Activated T-cell treated with anti-CD3 and anti-CD28 coated beads, Interleukin-2, amount 50 U/mL, for 72 hours (primary cell): ENCODE measurements at places on chromosomes 3 and 15. TPM values are rescaled to one million over a fixed set of nuclear protein-coding genes. Genes with fewer than 3 reads are reported as not detected.

The ZPLD1 gene
- total RNA-seq, result 0.17 TPM

- no peak overlapping the region for H3K27ac ChIP-seq
- H3K27me3 ChIP-seq, result peaks cover 30% of the 10 kb centered on the region
- no peaks in the 10 kb centered on the region for H3K4me1 ChIP-seq
- no peak overlapping the region for H3K4me3 ChIP-seq
- H3K36me3 ChIP-seq, result no peaks in the 10 kb centered on the region
These were observed 24.0 kb downstream of the CP start for GRCh38 chr3:149197669-149198068.

DNA sequence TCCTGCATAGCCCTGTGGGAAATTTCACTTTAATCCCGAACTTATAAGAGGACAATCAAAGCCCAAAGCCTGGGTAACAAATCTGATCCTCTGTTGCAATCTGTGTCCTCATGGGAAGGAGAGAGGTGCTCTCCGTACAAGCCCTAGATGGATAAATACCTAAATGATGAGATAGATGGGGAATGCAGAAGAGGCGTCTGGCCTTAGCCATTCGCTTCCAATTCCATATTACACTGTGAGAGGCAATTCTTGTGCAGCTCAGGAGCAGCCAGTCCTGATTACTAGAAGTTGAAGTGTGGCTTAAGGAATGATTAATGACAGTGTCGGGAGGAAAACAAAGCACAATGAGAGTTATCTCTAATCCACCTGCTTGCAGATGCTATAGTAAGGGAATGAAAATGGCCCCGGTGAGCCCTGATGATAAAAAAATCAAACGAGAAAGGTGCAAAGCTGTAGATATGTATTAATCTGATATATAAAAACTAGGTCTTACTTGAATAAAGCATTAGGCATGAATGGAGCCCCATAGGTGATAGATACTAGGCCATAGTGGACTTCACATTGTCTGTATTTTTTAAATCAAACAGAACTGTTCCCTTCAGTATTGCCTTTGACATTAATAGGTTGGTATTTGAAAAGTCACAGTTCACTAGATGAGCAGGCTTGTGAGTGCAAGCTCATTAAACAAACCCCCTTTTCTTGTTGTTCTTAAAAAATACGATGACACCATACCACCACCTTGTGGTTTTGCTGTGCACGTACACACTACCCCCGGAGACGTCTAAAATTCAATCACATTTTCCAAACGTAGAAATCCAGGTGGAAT lies 54.2 kb upstream of the TMCO5A start:
- H3K4me3 ChIP-seq, result no peak overlapping the region
- no peaks in the 10 kb centered on the region for H3K36me3 ChIP-seq
- H3K27ac ChIP-seq, result no peak overlapping the region
- peaks cover 32% of the 10 kb centered on the region for H3K27me3 ChIP-seq

DNA sequence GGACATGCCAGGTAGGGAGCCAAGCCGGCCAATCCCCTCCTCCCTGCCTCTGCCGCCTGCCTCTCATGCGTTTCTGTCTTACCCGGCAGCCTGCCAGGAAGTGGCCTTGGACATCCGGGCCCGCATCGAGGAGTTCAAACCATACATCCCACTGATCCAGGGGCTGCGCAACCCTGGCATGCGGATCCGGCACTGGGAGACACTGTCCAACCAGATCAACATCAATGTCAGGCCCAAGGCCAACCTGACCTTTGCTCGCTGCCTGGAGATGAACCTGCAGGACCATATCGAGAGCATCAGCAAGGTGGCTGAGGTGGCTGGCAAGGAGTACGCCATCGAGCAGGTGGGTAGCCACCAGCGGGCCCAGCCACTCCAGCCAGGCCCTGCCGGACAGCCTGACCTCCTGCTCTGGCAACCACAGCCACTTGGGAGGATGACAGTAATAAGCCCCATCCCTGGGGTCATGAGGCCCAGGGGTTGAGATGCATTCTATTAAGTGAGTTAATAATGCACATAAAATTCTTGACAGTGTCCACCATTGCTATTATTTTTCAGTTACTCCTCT lies 37.3 kb downstream of the DNAH1 start:
- no peaks in the 10 kb centered on the region for H3K36me3 ChIP-seq
- H3K27ac ChIP-seq, result no peak overlapping the region
- no peak overlapping the region for H3K4me3 ChIP-seq
- DNase-seq, result no peak

The GATM gene
- total RNA-seq, result 3.3 TPM

DNA sequence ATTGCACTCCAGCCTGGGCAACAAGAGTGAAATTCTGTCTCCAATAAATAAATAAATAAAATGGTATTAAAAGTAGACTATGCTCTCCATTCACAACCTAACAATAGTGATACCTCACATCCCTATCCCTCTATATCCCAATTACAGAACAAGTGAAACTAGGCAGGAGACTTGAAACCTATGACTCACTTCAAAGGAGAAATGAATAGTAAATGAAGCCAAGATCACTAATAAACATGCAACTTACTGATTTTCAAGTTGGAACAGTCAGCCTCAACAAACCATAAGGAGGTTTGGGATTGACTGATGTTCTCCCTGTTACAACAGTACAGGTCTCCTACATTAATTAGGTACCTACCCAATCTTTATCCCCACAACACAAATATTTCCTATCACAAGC lies 103.4 kb downstream of the GSK3B start:
- no peak overlapping the region for H3K4me3 ChIP-seq
- no peaks in the 10 kb centered on the region for H3K27me3 ChIP-seq
- peaks cover 29% of the 10 kb centered on the region for H3K4me1 ChIP-seq
- DNase-seq, result no peak
- H3K27ac ChIP-seq, result no peak overlapping the region
- H3K36me3 ChIP-seq, result peaks cover 14% of the 10 kb centered on the region

GRCh38 chr3:17936736-17937480 lies 194.5 kb upstream of the TBC1D5 start:
- peaks cover 11% of the 10 kb centered on the region for H3K27me3 ChIP-seq
- no peak overlapping the region for H3K27ac ChIP-seq
- no peaks in the 10 kb centered on the region for H3K36me3 ChIP-seq
- H3K4me1 ChIP-seq, result no peaks in the 10 kb centered on the region
- no peak for DNase-seq
- H3K4me3 ChIP-seq, result no peak overlapping the region

The FES gene
- total RNA-seq, result 68.3 TPM

DNA sequence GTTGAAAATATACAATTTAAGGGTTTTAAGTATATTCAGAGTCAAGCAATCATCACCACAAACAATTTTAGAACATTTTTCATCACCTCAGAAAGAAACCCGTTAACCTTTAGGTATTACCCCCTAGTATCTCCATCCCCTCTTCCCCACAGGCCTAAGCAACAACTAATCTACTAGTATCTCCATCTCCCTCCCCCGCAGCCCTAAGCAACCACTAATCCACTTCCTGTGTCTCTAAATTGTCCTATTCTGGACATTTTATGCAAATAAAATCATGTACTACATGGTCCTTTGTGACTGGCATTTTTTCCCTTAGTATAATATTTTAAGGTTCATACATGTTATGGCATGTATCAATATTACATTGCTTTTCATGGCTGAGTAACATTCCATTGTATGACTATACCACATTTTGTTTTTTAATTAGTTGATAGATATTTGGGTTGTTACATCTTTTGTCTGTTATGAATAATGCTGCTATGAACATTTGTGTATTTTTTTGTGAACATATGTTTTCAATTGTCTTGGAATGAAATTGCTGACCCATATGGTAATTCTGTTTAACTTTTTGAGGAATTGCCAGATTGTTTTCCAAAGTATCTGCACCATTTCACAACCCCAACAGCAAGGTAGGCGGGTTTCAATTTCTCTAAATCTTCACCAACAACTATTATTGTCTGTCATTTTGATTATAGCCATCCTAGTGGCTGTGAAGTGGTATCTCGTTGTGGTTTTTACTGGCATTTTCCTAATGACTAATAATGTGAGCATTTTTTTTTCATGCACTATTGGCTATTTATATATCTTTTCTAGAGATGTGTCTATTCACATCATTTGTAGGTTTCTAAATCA lies 215.6 kb upstream of the CD96 start:
- no peak for DNase-seq
- peaks cover 33% of the 10 kb centered on the region for H3K4me1 ChIP-seq
- no peaks in the 10 kb centered on the region for H3K27me3 ChIP-seq
- H3K36me3 ChIP-seq, result no peaks in the 10 kb centered on the region
- no peak overlapping the region for H3K27ac ChIP-seq

GRCh38 chr3:176469694-176470205 lies 727.5 kb downstream of the TBL1XR1 start:
- H3K27me3 ChIP-seq, result no peaks in the 10 kb centered on the region
- no peak for DNase-seq
- no peaks in the 10 kb centered on the region for H3K4me1 ChIP-seq
- no peak overlapping the region for H3K27ac ChIP-seq
- no peak overlapping the region for H3K4me3 ChIP-seq
- H3K36me3 ChIP-seq, result no peaks in the 10 kb centered on the region

The RTP3 gene
- not detected for total RNA-seq

- no peak overlapping the region for H3K4me3 ChIP-seq
- peaks cover 6% of the 10 kb centered on the region for H3K27me3 ChIP-seq
- H3K36me3 ChIP-seq, result no peaks in the 10 kb centered on the region
- no peaks in the 10 kb centered on the region for H3K4me1 ChIP-seq
- DNase-seq, result no peak
- no peak overlapping the region for H3K27ac ChIP-seq
These were observed 642.3 kb downstream of the RBMS3 start for GRCh38 chr3:29922992-29923746.

DNA sequence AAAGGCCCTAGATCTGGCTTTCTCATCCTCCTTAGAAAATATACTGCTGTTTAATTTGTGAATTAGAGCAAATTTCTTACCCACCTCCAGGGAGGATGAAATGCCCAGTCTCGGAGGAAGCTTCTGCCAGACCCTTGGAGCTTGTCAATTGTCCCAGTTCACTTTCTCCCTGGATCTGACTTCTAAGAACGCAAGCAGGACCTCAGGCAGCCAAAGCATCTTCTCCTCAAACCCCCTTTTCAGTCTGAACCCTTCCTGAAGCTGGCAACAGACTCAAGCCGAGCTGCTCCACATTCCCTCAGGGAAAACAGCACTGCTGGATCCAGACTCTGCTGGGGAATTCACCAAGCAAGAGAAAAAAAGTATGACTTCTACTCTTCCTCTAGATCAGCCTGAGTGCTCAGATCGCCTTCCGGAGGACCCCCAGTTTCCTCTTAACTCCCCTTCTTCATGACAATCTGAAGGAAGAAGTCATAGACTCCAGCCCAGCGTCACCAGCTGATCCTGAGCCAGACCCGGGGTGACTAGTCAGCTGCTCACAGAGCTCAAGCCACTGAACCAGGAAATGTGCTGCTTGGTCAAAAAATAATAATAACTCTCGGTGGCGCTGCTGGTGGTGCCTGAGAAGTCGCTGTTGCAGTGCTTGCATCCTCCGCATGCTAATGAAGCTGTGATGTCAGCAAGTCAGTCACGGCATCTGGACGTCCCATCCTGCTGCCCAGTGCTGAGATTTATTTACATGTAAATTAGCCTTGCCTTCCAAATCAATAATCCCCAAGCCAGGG lies at the start of gene PRICKLE2:
Gene PRICKLE2 (minus strand): TSS at position 641 of the 785 bp plus-strand sequence. CDS start 26,539 bp downstream, outside the sequence.
- H3K27me3 ChIP-seq, result no peaks in the 10 kb centered on the region
- H3K4me1 ChIP-seq, result no peaks in the 10 kb centered on the region
- H3K36me3 ChIP-seq, result no peaks in the 10 kb centered on the region
- no peak within 1 kb of the TSS for H3K27ac ChIP-seq
- no peak for DNase-seq

The PPCDC gene
- 29.6 TPM for total RNA-seq

The P2RY13 gene
- not detected for total RNA-seq

The GCNT3 gene
- not detected for total RNA-seq

GRCh38 chr3:46706771-46707582 lies 5.8 kb downstream of the TMIE start:
- DNase-seq, result no peak
- peaks cover under 1% of the 10 kb centered on the region for H3K4me1 ChIP-seq
- no peak overlapping the region for H3K27ac ChIP-seq
- H3K4me3 ChIP-seq, result no peak overlapping the region
- no peaks in the 10 kb centered on the region for H3K36me3 ChIP-seq
- peaks cover 4% of the 10 kb centered on the region for H3K27me3 ChIP-seq

DNA sequence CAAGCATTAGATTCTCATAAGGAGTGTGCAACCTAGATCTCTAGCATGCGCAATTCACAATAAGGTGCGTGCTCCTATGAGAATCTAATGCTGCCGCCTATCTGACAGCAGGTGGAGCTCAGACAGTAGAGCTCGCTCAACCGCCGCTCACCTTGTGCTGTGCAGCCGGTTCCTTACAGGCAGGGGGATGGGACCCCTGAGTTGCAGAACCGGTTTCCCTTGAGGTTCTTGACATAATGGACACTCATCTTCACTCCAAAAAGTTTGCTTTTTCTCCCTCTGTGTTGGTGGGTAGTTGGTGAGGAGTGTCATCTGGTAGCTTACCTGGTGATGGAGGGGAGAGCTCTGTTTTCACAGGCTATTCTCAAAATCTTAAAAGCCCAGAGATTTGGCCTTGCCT lies 324.0 kb upstream of the TBL1XR1 start:
- H3K27me3 ChIP-seq, result no peaks in the 10 kb centered on the region
- H3K36me3 ChIP-seq, result no peaks in the 10 kb centered on the region
- no peak overlapping the region for H3K4me3 ChIP-seq
- H3K27ac ChIP-seq, result no peak overlapping the region

- no peak for DNase-seq
- H3K27ac ChIP-seq, result no peak overlapping the region
- H3K4me1 ChIP-seq, result no peaks in the 10 kb centered on the region
- H3K36me3 ChIP-seq, result no peaks in the 10 kb centered on the region
These were observed 311.2 kb upstream of the NAALADL2 start for GRCh38 chr3:174547801-174548435.

GRCh38 chr3:34132069-34132692 lies 333.8 kb downstream of the PDCD6IP start:
- no peaks in the 10 kb centered on the region for H3K36me3 ChIP-seq
- no peaks in the 10 kb centered on the region for H3K27me3 ChIP-seq
- H3K4me3 ChIP-seq, result no peak overlapping the region
- DNase-seq, result no peak
- no peak overlapping the region for H3K27ac ChIP-seq

GRCh38 chr3:100695696-100696095 lies 13.6 kb upstream of the TFG start:
- H3K36me3 ChIP-seq, result no peaks in the 10 kb centered on the region
- no peaks in the 10 kb centered on the region for H3K4me1 ChIP-seq
- DNase-seq, result no peak

The ARNT2 gene
- total RNA-seq, result 0.19 TPM

The GP5 gene
- 1.6 TPM for total RNA-seq

The OR5K2 gene
- not detected for total RNA-seq

DNA sequence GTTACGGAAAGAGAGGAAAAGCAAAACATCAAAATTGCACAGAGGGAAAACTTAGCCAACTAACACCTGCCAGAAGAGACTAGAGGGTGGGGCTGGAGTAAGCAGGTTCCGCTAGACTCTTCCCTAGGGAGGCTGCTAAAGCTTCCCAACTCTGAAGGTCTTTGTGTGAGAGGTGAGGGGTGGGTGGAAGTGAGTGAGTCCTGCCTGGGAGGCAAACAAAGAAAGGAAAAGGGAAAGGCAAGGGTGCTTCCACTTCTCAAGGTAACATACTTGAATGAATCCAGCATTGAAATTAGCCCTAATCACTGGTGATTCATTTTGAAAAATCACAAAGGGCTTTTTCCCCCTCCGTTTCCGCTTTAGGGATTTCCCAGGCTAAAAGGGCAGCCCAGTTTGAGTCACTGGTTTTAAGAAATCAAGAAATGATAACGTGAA lies 220.5 kb upstream of the ADAMTS9 start:
- no peak for DNase-seq
- no peaks in the 10 kb centered on the region for H3K36me3 ChIP-seq
- H3K27me3 ChIP-seq, result no peaks in the 10 kb centered on the region
- H3K27ac ChIP-seq, result no peak overlapping the region

The SLC6A20 gene
- total RNA-seq, result not detected
